Gastroesophageal sphincter (tissue), 4 donors: ENCODE measurements at places on chromosomes 2 and 18.

DNA sequence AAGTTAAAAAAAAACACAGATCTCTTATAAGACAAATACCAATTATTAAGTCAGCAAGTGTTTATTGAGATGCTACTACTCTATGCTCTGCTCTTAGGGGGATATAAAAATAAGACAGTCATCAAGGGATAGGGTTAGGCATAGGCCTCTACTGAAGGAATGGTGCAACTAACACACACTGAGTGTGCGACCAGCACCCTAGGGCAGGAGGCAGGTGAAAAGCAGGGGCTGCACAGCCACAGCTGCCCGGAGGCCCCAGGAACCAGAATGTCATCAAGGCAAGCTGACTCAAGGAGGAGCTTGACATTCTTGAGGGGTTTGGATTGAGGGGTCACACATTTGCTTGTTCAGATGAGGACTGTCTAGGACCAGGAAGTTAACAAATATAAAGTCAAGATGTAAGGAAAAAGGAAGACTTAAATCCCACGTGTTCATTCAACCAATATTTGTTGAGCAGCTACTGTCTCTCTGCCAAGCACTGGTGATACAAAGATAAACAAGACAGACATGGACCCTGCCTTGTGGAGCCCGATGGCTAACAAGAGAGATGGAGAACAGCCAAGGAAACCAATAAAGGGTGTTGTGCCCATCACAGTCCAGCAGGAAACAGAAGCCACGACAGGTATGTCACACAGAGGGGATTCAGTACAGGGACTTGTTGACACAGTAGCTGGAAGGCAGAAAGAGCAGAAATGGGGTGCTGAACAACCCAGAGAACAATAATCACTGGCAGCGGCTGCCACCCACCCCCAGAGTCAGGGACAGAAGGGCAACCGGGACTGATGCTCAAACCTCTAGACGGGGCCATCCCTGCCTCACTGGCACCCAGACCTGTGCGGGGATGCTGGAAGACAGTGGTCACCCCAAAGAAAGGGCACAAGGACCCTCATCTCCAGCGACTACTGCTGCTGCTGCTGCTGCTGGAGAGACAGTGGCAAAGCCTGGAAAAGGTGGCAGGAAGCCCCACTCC lies 45.8 kb upstream of the MAL start:
- peak; percentile 31 for ATAC-seq

DNA sequence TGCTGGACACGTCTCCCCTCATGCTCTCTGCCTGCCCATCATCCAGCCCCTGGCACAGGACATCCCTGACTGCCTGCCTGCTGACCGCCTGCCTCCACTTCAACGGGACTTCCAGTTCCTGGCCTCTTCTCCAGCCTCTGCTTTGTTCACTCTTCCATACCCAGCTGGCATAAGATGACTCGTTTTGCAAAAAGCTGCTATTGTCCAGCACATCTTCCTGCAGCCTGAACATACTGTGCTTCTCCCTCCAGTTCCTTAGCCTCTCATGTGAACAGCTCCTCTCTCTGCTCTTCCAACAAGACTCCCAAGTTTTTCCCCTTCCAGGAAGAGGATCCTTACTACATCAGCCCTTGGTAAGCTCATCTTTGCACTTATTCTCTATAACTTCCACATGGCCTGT lies 62.4 kb upstream of the SKOR2 start:
- ATAC-seq: no peak

GRCh38 chr2:34112161-34112560 lies 513.1 kb upstream of the FAM98A start:
- no peak for ATAC-seq

DNA sequence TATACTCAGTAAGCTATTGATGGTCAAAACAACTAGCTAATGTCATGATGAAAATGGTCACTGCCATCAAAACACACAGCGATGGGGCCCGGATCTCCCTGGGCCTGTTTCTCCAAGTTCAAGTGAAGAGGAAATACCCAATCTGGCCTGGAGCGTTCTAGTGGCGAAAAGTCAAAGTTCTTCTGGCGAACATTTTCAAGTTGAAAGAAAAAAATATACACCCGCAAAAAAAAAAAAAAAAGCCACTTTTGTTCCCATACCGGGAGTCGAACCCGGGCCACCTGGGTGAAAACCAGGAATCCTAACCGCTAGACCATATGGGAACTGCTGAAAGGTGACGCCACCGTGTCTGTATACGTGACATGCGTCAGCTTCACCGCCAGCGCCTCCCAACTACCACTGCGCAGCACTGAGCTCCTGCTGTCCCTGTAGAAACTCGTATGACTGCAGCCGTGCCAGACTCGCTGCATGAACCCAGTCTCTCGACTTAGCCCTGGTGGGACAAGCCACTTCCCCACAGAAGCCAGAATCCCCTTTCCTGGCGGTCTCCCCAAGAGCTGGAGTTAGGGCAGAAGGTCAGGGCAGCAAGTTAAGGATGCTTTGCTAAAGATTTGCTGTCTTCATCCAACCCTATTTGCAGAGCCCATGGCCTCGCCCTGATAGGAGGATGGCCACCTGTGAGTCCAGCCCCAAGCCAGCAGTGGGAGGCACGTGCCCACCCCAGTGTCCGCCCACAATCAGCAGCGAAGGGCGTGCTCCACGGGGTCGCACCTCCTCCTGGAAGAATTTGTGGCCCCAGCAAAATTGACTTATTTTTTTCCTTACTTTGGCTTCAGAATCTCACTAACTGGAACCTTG lies 5.6 kb upstream of the IMP4 start:
- peak; percentile 56 for ATAC-seq

DNA sequence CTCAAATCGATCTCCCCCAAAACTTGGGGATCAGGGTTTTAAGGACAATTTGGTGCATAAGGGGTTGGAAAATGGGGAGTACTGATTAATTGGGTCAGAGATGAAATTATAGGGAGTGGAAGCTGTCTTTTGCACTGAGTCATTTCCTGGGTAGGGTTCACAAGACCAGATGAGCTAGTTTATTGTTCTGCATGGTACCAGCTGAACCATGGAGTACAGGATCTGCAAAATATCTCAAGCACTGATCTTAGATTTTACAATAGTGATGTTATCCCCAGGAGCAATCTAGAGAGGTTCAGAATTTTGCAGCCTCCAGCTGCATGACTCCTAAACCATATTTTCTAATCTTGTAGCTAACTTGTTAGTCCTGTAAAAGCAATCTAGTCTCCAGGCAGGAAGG lies 73.1 kb downstream of the CPO start:
- no peak for ATAC-seq

DNA sequence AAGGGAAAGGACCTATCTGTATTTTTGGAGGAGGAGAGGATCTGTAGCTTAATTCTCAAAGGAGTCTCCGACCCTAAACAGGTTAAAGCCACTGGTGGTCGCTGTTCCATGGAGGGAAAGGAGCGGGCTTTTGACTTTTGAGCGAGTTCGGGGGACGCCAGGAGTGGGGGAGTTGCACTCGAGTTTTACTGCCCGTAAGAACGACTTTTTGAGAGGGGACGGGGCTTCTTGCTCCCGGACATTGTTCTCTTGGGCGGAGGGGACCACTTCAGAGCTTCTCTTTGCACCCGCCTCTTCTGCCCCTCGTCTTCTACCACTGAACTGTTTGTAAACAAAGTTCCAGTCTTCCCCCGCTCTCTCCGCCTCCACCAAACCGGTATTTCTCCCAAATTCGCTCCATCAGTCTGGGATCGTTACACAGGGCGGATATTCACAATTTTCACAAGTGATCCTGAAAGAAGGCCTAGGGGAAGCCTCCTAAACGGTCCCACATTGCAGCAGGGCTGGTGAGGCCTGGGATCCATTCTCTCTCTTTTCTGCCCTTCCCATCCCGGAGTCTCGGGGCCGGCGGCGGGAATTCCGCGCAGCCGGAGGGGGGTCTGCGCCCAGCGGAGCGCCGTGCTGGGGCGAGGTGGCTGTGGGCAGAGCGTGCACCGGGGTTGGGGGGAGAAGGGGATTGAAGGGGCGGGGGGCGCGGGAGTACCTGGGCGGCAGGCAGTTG lies 6.6 kb downstream of the DLX2 start:
- ATAC-seq: peak; percentile 13

- no peak for ATAC-seq
Observed at GRCh38 chr2:25505622-25506021, 163.9 kb upstream of the DNMT3A start.

DNA sequence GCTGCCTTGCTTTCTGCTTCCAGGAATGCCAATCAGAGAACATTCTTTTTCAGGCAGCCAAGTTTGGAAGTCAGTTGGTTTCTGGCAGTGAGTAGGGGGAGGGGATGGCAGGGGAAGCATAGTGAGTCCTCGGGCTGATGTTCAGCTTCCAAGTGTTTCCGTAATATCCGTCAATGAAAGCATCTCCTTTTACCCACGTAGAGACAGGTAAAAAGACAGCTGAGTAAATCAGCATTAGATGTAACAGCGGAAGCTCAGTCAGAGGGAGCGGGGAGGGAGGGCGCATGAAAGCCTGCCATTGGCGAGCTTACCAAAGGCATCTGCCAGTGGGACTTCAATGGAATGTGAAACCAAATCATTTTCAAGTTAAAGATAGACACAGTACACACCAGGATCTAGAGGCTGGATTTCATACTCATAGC lies 117.1 kb upstream of the DTNA start:
- peak; percentile 85 for ATAC-seq
